Right forelimb (tissue), 1 donor: ENCODE measurements at places on chromosomes 12 and 14.

DNA sequence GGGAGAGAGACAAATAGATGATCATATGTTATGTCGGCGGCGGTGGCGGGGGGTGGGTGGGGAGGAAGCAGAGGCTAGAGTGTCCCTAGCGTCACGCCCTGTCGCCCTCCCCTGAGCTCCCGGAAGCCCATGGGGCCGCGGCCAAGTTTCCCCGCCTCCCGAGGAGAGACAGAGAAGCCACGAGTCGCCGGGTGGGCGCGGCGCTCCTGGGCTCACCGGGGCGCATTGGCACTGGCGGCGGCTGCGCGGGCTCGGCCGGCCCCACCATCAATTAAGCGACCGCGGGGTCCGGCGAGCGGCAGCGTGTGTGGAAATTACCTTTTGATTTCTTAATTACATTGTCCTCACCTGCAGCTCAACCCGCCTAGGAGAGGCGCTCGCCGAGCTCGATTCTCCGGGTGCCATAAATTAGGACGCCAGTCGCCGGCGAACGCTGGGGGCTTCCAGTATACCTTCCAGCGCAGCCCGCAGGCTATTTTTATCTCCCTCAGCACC, 119.9 kb upstream of the LHX5 start:
- DNase-seq, result no peak

DNA sequence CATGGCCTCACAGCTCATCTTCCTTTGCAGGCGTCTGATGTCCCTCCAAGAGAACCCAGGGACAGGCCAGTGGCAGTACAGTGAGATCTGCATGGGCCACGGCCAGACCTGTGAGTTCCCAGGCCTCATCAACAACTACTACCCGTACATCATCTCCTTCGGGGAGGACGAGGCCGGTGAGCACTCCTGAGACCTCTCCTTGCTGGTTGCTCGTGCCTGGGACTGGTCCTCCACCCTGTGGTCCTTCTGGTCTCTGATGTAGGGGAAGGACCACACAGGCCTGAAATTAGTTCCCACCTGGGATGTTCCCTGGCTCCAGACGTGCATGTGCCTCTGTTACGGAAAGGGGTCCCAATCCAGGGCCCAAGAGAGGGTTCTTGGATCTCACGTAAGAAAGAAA, 17.9 kb downstream of the HHIPL1 start:
- no peak for DNase-seq

GRCh38 chr12:132772606-132773005, 11.0 kb upstream of the ANKLE2 start:
- DNase-seq, result no peak

GRCh38 chr14:99146616-99147365, 125.2 kb downstream of the BCL11B start:
- peak; percentile 26 for DNase-seq
